ENCODE measurements at places on chromosomes 3 and 15.

DNA sequence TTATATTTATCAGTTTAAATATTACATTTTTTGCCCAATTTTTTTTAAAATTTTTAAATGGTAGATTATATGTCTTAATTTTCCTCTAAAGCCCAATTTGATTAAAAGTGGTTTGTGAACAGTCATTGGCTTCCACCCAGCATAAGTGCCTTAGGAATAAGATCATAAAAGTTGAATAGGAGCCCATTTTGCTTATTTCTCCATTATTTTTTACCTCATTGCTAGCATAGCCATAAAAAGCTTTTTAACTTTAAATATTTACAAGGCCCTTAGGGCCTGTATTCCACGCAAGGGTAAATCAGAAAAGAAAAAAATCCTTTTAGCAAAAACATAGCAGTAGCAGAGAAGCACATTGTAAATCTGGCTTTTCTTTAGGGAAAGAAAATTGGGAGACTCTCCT is 9.0 kb downstream of the TTC14 start:
- DNase-seq, result no peak

GRCh38 chr3:112092496-112093179 is 6.4 kb downstream of the C3orf52 start:
- DNase-seq, result no peak

- no peak for DNase-seq
Observed at GRCh38 chr3:58353722-58354553, 21.2 kb downstream of the PXK start.

- DNase-seq, result no peak
Observed at GRCh38 chr3:191399918-191400317, 61.0 kb upstream of the PYDC2 start.

GRCh38 chr3:194938845-194939531 is 253.3 kb downstream of the FAM43A start:
- no peak for DNase-seq

DNA sequence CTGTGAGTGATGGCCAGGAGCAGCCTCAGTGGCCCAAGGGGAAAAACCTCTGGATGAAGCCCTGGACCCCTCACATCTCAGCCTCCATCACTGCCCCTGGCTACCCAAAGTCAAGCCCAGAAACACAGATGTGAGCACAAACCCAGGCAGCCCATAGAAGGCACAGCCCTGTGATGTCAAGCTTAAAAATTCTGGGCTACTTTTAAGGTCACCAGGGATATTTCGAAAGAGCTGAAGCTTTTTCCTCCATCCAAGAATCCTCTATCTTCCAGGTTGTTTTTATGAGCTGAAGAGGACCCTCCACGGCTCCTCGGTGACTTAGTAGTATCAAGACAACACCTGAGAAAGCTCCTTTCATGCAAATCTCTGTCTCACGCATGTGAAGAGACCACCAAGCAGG is 11.5 kb downstream of the LIPC start:
- DNase-seq, result no peak

DNA sequence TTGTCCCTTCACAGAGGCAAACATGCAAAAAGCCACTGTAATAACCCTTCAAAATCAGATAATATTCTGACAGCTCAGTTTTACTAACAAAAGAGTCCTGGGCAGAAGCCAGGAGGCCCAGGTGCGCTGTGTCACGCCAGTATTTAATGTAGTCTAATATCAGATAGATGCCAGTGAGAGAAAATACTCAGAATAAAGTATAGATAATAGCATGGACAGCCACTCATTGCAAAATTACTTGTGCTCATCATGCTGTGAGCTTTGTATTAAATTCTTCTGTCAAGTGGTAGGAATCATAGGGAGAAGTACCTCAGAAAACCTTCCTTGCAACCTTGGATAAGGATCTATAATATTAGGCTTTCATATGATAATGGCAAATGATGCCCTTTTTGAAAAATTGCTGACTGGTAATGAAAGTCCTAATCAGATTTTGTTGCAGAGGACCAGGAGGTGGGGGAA is 1154.3 kb downstream of the ROBO1 start:
- peak; percentile 45 for DNase-seq

DNA sequence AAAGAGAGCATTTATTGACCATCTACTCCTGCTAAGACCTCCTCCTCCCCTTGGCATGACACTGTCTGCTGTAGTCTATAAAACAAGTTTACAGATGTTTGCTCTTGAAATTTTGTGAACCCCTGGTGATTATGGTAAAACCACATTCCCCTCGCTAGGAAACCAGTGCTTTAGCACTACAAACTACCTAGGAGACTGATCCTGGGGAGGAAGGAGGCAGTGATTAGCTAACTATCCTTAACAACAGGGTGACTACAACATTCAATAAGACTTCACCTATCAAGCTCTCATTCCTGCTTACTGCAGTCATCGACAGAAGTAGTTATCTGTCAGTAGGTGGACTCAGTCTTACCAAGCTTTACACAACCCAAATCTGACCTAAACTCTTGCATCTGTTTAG is 371.3 kb downstream of the TUSC7 start:
- no peak for DNase-seq

- DNase-seq, result no peak
Observed at GRCh38 chr15:79004336-79004735, 59.5 kb upstream of the CTSH start.

- no peak for DNase-seq
Observed at GRCh38 chr3:15438983-15439382, 11.6 kb downstream of the EAF1 start.

GRCh38 chr15:65094294-65094995 is 17.9 kb downstream of the KBTBD13 start:
- DNase-seq, result no peak

DNA sequence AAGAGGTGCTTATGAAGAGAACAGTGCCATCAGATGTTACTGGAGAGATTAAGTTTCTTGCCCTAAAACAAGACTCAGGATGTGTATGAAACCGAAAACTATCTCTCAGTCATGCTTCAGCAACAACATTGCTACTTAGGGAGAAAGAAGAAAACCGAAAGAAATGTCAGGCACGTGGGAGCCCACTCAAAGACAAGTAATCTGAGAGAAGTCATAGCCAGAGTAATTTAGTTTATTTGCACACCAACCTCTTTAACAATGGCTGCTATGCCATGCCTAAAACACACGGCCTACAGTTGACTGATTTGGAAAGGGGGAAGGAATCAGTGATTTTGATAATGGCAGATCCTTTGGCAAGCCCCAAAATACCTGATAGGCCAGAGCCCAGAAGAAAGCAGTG is 162.9 kb downstream of the TIGIT start:
- DNase-seq, result no peak

GRCh38 chr3:123788710-123789109 is 95.4 kb downstream of the MYLK start:
- no peak for DNase-seq

DNA sequence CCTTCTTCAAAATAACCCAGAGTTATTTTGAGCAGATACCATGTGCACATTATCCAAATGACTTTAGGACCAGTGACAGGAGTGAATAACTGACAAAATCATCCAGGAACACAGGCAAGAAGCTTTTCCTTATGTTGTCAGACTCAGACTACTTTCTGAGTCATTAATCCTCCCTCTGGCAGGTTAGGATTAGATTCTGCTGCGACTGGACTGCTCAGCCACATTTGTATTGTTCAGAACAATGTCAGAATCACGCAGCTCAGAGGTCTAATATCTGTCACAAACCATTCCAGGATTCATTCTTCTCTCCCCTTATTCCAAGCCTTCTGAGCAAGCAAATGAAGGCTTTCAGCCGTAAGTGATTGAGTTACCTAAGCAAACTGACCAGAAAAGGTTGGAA is 34.8 kb upstream of the FAM174B start:
- DNase-seq, result no peak

- no peak for DNase-seq
Observed at GRCh38 chr3:169420429-169420828, 243.1 kb downstream of the MECOM start.

- DNase-seq, result no peak
Observed at GRCh38 chr3:12859840-12860239, 18.5 kb upstream of the RPL32 start.

- no peak for DNase-seq
Observed at GRCh38 chr3:5754602-5755001, 567.1 kb downstream of the EDEM1 start.

DNA sequence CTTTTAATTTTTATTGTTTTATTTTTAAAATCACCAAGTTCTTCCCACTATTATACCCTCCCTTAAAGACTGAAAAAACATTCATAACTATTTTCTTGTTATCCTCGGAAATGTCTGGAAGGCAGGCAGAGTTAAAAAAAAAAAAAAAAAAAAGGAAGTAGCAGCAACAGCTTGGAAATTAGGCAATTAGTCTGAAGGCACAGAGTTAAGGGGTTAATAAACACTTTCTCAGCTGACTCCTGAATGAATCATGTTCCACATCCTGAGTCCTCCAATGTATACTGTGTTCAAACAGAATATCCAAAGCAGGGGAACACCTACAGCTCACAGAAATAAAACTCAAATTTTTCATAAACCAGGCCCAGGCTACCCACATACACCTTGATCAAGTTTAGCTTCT is 5.8 kb downstream of the HEXA start:
- DNase-seq, result no peak

- no peak for DNase-seq
Observed at GRCh38 chr3:70400194-70400593, 87.8 kb upstream of the MDFIC2 start.

GRCh38 chr15:40932156-40932555 is 3.0 kb downstream of the DLL4 start:
- DNase-seq, result no peak

GRCh38 chr3:81218023-81218422 is 543.4 kb downstream of the GBE1 start:
- no peak for DNase-seq

DNA sequence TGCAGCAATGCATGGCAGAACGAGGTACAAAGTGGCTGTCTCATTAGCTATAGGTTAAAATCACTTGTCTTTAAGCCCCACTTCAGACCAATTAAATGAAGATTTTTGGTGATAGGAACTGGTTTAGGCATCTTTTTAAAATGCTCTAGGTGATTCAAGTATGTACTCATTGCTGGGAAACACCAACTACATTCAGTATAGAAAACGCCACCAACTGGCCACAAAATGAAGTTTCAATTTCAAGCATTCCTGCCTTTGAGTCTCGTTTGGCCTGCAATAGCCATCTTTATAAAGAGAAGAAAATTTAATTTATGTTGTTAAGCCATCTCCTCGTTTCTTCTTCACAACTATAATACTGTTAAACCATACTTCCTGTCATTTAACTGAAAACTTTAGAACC is 587.9 kb downstream of the GBE1 start:
- no peak for DNase-seq

Measured in NCI-H1092 (cell line).